ENCODE measurements at places on chromosomes 13 and 19.
A peak's percentile ranks its signal among the peaks of the same experiment; 100 is the strongest.

GRCh38 chr13:29472332-29472961 lies 123.0 kb downstream of the SLC7A1 start:
- no peak for DNase-seq

- no peak for DNase-seq
Observed at GRCh38 chr19:18098891-18099622, 1.5 kb downstream of the MAST3 start.

GRCh38 chr19:30222992-30223865 lies 149.0 kb upstream of the ZNF536 start:
- DNase-seq: no peak

- no peak for DNase-seq
Observed at GRCh38 chr19:29671393-29672160, 6.3 kb downstream of the PLEKHF1 start.

GRCh38 chr13:27961227-27962085 lies 7.7 kb downstream of the CDX2 start:
- DNase-seq: no peak

DNA sequence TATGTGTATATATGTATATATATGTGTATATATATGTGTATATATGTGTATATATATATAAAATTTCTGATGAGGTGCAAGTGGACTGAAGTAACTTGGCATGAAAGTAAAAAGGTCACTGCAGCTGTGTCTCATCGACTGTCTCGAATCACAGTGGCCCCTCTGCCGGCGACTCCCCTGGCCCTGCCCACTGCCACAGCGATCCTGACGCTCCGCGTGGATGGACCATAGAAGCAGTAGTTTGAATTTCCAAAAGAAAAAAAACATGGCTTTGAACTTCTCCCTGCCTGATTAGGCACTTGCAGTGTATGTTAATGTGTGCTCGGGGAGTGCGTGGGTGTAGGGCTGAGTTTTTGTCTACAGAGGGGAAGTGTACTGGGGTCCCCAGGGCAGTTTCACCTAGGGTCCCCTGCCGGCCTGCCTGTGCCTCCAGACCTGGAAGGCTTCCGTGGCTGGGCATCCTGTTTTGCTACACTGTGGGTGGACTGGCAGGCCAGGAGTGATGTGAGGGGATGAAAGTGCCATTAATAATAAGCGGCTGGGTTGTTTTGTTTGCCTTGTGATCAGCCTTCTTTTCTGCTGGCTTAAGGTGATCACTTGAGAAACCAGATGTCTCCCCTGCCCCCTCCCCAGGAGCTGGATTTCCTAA lies 10.8 kb downstream of the ZIC5 start:
- DNase-seq: no peak

DNA sequence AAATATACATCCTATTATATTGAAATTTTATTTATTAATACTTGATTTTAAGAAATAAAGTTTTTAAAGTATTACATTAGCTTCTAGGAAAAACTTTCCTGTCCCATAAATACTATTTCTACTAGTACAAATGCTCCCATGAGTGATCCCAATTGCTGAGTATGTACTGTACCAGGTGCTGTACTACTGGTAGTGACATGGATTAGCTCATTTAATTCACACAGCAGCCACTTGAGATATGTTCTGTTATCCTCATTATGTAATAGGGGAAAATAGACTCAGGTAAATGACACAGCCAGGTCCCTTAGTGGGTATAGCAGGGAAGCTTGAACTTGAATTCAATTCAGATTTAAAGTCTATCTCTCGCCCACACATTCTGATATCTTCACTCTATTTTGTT lies 363.1 kb downstream of the FGF14 start:
- DNase-seq: no peak

GRCh38 chr19:11963566-11964355 lies 1.1 kb upstream of the ZNF763 start:
- DNase-seq: no peak

GRCh38 chr19:8206147-8207087 lies 2.8 kb upstream of the CERS4 start:
- DNase-seq: no peak

- DNase-seq: no peak
Observed at GRCh38 chr13:90415902-90416301, 931.6 kb upstream of the MIR17HG start.

DNA sequence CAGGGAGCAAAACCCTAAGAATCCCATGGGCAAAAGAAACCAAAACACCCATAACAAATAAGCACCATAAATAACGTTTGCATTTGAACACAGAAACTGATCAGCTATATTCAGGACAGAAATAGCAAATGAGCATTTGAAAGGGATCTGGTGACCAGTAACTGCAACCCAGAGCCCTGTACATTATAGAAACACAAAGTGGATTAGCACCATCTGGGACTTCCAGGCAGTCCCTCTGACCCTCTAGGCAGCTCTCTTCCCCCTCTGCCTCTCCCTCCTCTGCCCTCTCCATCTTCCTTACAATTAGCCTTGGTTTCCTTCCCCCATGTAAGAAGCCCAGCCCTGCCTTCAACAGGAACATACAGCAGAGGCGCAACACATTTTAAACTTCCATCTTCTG lies 215.0 kb downstream of the DCLK1 start:
- DNase-seq: no peak

- peak; percentile 40 for DNase-seq
Observed at GRCh38 chr13:100203696-100204367, 114.9 kb downstream of the PCCA start.

- DNase-seq: no peak
Observed at GRCh38 chr13:108270442-108270841, 924 bp downstream of the TNFSF13B start.

GRCh38 chr13:104301171-104301975 lies 1235.2 kb upstream of the SLC10A2 start:
- DNase-seq: no peak

DNA sequence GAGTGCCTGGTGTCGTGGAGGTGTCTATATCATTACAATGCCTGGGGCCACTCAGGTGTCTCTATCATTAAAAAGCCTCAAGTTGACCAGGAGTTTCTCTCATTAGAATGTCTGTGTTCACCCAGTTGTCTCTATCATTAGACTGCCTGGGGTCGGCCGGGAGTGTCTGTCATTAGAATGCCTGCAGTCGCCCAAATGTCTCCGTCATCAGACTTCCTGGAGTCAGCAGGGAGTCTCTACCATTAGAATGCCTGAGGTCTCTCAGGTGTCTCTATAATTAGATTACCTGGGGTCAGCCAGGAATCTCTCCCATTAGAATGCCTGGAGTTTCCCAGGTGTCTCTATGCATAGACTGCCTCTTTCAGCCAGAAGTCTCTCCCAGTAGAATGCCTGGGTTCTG lies 1477.6 kb downstream of the UQCRFS1 start:
- DNase-seq: no peak

DNA sequence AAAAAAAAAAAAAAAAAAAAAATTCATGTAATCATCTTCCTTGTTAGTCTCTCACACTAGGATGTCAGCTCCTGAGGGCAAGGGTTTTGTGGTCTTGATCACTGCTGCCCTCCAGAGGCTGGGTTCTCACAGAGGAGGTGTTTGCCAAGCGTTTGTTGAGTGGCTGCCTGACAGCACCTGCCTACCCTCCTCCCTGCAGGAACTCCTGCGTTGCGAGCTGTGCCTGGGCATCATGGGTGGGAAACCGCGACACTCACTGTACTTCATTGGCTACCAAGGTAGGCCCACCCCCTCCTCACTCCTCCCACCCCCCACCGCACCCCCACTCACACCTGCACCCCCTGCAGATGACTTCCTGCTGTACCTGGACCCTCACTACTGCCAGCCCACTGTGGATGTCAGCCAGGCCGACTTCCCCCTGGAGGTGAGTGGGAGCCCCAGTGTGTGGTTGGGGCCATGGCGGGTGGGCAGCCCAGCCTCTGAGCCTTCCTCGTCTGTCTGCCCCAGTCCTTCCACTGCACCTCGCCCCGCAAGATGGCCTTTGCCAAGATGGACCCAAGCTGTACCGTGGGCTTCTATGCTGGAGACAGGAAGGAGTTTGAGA lies 8.1 kb downstream of the ATG4D start:
- no peak for DNase-seq

DNA sequence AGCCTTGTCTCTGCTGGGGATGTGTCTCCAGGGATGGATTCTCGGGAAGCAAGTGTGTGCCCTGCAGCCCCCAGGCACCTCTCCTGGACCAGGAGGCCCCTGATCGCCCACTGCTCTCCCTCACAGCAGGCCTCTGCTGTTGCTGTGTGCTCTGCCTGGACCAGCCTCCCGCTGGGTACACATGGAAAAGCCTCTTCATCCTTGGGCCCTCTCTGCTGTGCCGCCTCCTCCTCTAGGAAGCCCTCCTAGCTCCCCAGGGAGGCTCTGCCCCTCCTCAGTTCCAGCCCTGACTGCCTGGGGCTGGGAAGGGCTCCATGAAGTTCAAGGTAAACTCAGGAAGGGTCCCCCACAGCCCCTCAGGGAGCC lies 12.0 kb downstream of the NDUFA11 start:
- no peak for DNase-seq

- no peak for DNase-seq
Observed at GRCh38 chr13:32031815-32032370, 319 bp downstream of the FRY start.

DNA sequence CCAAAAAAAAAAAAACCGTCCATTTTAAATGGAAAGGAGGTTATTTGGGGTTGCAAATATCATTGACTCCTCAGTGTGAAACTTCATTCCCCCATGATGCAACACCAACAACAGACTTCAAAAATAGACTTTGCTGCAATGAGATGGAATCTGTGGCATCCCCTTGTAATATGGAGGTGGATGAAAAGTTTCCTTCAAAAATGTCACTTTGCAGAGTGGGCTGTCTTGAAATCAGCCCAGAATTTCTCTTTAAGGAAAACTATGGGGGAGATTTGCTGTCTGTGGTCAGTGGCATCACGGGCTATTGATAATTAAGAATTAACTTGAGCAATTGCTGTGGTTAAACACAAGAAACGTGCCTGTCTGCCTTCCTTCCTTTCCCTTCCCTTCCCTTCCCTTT lies 1.5 kb downstream of the GPR18 start:
- DNase-seq: no peak

DNA sequence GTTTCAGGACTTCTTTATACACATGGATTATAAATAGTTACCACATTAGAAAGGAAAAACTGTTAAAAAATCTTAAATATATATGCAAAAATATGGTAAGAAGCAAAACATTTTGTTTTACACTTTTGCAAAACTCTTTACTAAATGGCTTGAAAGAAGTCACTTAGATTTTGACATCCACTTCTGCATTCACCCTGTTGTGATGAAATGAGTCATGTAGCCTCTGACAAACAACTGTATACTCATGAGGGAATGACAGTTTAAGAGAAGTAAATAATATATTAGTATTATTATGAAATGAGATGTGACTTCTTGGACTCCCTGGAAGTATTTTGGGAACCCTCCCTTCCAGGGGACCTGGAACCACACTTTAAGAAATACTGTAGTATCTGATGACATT lies 275.6 kb downstream of the DACH1 start:
- DNase-seq: no peak

DNA sequence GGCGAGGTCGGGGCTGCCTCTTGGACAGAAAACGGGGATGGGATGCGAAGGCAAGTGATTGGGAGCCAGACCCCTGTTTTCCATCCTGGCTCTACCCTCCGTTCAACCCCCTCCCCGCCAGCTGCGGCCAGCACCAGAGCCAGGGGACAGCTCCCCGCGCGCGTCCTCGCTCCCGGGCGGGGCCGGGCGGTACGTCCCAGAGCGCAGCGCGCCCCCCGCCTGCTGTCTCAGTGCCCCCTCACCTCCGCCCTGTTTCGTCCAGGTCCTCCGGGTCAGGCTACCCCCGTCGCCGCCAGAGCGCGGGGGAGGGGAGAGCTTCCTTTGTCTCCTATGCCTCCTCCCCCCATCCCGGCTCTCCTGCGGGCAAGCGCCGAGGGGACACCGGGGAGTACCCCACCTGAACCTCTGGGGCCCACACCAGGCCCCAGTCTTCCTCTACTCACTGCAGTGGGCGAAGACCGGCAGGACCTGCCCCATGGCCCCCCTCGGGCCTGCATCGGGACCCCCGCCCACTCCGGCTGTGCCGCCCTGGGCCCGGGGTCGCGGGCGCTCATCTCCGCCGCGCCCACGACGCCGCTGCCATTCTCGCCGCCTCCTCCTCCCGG lies 396 bp downstream of the RTN2 start:
- no peak for DNase-seq

GRCh38 chr13:102799426-102800144 lies 666 bp downstream of the BIVM start:
- DNase-seq: no peak

- no peak for DNase-seq
Observed at GRCh38 chr13:31274390-31274789, 74.6 kb downstream of the B3GLCT start.

DNA sequence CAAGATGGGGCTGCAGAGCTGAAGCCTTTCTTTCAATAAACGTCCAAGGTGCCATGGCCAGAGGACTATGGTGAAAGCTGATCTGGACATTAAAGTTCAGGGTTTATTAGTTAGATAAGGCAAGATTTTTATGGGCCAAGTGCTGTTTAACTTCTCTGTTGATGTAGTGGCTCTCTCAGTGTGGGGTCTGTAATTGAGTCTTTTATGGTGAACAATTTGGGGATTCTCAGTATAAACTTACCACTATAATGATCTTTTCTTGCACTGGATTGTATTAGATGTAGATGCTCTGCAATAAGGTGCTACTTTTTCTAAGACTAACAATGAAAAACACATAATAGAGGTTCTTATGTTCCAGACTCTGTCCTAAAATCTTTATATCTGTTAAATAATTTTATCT lies 190.1 kb upstream of the KLF12 start:
- no peak for DNase-seq

GRCh38 chr13:20702530-20702914 lies 977 bp upstream of the IL17D start:
- no peak for DNase-seq

- peak; percentile 19 for DNase-seq
Observed at GRCh38 chr13:31909864-31910551, 121.6 kb upstream of the FRY start.

DNA sequence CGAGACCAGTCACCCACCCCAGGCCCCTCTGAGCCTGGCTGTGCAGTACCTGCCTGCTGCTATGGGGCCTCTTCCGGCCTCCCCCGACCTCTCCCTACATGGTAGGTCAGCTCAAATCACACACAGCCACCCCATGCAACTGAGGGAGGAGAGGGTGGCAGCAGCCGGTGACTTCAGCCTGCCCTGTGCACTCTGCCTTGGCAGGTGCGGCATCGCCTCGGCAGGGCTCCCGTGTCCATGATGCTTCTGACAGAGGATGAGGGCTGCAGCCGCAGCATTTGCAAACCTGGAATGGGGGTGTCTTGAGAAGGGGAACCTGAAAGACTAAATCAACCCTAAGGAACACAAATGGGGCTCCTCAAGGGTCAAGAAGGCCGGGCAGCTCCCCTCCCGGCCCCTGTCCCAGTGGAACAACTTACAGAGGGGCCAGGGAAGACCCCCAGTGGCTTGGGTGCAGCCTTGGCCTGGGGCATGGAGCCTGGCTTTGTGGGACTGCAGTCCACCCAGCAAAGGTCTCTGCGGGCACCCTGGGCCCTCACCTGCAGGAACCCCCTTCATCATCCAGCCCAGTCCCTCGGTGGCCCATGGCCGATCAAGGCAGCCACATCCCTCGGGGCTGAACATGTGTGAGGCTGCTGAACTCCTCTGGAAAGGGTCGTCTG lies 6.7 kb downstream of the TEX29 start:
- DNase-seq: no peak
